Amniotic stem cell (primary cell): ENCODE measurements at places on chromosomes 11 and 22.

DNA sequence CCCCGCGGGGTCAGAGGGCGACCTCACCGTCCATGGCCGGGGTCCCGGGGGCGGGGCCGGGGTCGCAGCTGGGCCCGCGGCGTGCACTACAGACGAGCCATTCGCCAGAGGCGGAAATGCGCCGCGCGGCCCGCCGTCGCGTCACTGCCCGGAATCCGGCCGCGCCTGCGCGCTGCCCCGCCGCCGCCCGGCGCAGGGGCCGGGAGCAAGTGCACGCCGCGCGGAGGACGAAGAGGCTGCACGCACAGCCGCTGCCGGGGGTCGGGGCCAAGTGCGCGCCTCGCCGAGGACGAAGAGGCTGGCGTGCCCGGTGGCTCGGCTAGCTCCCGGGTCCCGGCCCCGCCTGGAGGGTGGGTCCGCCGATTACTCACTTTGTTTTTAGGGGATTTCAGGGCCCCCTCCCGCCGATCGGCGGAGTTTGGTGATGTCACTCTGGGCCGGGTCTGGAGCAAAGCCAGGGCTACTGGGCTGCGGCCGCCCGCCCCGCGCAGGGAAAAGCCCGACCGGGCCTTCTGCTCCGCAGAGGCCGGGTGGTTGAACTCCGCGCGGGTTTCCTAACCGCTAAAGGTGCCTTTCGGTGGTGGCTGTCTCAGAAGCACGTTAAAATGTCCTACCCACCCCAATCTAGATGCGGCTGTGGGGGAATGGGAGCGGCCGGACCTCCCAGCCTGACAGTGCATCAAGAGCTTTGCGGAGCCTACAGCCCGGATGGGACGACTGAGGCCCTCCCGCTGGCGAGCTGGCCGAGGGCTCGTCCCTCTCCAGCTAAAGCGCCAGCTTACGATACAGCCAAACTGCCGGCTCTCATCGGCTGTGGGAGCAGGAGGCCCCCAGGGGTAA is at the start of gene RELA:
RELA (minus strand) TSS at position 118 of the 840 bp plus-strand sequence; CDS start at position 34, 84 bp downstream.
- peak; percentile 90 for DNase-seq

GRCh38 chr11:104332110-104332509 is 168.2 kb upstream of the PDGFD start:
- DNase-seq: no peak

DNA sequence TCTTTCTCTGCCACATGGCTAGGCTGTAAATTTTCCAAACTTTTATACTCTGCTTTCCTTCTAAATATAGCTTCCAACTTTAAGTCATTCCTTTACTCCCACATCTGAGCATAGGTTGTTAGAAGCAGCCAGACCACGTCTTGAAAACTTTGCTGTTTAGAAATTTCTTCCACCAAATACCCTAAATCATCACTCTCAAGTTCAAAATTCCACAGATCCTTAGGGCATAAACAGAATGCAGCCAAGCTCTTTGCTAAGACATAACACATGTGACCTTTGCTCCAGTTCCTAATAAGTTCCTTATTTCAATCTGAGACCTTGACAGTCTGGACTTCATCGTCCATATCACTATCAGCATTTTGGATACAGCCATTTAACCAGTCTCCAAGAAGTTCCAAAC is 749.9 kb downstream of the METTL15 start:
- DNase-seq: no peak

DNA sequence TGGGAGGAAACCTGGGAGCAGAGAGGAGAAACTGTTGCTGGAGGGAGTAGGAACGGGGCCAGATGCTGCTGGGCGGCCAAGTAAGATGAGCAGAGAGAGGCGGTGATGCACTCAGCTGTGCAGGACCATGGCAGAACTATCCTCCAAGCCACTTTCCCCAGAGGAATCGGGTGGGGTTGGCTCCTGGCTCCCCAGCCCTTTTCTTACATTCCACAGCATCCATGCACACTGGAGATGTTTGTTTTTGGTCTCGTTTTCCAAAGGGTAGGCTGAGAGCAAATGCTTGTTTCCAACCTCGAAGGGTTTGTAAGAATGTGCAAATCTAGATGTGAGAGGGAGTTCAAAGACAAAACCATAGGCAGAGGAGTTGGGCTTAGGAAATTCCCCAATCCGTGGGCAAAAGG is 73.2 kb downstream of the DBX1 start:
- DNase-seq: no peak

- no peak for DNase-seq
Observed at GRCh38 chr11:45772986-45773785, 31.8 kb upstream of the SLC35C1 start.

DNA sequence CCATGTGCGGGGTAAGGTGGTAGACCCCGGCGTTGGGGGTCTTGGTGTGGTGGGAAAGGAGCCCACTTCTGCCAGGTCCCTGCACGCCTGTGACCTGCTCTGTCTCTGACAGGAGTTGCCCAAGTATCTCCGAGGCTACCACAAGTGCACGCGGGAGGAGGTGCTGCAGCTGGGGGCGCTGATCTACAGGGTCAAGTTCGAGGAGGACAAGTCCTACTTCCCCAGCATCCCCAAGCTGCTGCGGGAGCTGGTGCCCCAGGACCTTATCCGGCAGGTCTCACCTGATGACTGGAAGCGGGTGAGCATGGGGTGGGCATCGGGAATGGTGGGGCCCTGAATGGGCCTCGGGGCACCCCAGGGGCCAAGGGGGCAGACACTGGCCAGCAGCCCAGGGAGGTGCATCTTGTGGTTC is 83.0 kb downstream of the MYO7A start:
- DNase-seq: no peak

GRCh38 chr11:60378354-60378753 is at the start of gene MS4A7:
TSS of gene MS4A7 (plus strand) at chr11:60378532. CDS start at chr11:60383142, 4,610 bp downstream.
- DNase-seq: no peak

DNA sequence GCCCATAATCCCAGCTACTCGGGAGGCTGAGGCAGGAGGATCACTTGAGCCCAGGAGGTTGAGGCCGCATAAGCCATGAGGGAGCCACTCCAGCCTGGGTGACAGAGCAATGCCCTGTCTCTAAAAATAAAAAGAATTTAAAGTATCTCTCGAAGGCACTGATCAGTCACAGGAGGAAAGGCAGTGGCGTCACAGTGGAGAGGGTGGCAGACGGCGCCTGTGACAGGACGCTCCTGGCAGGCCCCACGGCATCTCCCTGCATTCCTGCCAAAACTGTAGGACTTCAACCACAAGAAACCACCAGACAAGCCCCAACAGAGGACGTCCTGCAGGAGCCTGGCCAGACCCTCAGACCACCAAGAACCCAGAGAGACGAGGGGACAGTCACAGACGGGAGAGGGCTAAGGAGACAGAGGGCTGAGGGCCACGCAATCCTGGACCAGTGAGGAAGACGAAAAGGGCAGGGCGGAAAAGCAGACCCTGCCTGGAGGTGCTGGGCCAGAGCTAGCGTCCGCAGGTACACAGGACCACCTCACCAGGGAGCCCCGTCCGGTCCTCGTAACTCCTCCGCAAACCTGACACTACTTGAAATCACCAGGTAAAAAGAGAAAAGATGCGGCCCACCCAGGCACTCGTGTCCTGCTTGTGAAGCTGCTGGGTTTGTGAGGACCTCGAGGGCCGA is 5.9 kb downstream of the RNH1 start:
- no peak for DNase-seq

GRCh38 chr11:86003654-86004053 is 65.2 kb downstream of the PICALM start:
- no peak for DNase-seq

DNA sequence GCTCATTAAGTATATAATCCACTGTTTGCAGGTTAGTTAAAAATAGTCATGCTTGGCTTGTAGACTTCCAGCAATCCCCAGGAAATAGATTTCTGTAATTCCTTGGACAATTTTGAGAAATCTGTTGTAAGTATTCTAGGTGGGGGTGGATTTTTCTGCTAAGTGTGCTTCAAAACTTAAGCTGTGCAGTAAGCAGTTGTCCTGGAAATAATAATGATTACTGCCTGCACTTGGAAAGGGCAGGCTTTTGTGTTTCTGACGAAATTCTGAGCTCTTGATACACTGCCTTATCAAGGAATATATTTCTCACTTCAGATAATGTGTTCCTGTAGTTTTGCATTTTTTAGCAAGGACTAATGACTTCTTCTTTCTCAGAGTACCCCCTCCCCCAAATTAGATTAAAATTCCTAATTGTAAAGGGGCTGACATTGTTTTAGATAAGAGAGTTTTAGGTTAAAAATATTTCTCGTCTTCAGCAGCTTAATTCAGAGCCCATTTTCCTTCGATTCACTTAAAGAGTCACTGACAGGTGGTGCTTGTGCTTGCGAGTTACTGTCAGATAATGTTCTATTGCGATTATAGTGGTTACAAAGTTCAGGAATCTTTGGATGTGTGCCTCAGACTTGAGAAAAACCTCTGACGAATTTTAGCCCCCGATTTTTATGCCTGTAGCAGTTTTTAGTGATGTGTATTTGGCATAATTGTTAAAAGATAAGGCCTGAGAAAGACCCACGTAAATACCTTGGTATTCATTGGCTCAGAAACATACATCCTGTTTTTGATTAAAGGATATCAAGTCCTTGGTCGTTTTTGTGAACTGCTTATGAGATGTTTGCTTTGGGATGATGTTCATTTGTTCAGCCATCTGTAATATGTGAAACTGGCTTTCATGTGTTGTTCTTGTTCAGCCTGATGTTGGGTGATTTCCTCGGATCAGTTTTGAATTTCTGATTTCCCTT is 120.5 kb downstream of the HIPK3 start:
- no peak for DNase-seq
